ENCODE measurements at places on chromosomes 4 and X. TPM values are rescaled to one million over a fixed set of nuclear protein-coding genes. Genes with fewer than 3 reads are reported as not detected.
A peak's percentile ranks its signal among the peaks of the same experiment; 100 is the strongest.

GRCh38 chr4:20829617-20830357, 129.5 kb downstream of the PACRGL start:
- no peak for DNase-seq

- DNase-seq = no peak
Observed at GRCh38 chrX:75086731-75087195, 69.3 kb downstream of the ABCB7 start.

DNA sequence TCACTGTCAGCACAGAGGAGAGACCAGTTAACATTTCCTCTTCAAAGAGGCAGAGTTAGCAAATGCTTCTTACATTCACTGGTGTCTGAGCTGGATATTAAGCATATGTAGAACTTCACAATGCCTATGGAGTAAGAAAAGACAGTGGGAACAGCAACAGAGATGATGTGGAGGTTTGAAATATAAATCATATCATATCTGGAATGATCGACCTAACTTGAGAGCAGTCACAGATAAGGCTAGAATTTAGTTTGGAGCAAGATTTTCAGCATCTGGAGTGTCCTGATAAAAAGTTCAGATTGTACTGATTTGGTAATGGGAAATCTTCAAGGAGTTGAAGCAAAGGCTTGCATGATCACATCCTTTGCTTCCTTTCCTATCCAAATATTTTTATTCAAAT, 90.5 kb upstream of the ANKRD50 start:
- DNase-seq = no peak

DNA sequence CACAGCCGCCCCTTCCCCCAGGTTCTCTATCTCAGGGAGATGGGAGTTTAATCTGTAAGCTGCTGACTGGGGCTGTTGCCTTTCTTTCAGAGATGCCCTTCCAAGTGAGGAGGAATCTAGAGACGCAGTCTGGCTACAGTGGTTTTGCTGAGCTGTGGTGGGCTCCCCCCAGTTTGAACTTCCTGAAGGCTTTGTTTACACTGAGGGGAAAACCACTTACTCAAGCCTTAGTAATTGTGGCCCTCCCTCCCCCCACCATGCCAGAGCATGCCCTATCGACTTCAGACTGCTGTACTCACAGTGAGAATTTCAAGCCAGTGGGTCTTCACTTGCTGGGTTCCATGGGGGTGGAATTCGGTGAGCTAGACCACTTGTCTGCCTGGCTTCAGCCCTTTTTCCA, 131.3 kb downstream of the FAAH2 start:
- no peak for DNase-seq

DNA sequence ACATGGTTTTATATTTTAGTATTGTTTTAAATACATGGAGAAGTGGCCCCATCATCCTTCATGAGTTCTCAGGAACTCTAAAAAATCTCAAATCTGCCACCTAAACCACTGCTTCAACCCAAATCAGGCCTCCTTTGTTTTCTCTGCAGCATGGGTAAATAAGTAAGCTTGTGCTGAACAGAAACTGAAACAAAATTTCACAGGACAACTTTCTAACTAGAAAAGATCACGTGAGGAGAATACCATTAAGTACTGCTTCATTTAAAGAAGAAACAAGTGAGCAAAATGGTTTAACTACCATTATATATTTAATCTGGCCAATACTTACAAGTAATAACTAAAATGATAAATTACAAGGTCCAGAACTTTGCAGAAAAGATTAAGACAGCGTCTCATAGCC, 2.5 kb downstream of the ARAP2 start:
- no peak for DNase-seq

GRCh38 chr4:154464654-154465053, 26.9 kb downstream of the DCHS2 start:
- DNase-seq = no peak

DNA sequence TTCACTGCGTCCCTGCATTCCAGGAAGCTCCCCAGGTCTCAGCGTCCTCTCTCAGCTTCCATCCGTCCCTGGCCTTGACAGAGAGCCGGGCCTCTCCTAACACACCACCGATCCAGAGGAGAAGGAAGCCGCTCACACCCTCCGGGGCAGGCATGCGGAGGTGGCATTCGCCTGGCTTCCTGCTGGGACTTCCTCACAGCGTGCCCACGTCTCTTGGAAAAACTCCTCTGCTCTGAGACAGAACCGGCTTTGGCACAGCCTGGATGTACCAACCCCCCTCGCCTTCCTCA, 3.2 kb downstream of the CTAG2 start:
- no peak for DNase-seq

DNA sequence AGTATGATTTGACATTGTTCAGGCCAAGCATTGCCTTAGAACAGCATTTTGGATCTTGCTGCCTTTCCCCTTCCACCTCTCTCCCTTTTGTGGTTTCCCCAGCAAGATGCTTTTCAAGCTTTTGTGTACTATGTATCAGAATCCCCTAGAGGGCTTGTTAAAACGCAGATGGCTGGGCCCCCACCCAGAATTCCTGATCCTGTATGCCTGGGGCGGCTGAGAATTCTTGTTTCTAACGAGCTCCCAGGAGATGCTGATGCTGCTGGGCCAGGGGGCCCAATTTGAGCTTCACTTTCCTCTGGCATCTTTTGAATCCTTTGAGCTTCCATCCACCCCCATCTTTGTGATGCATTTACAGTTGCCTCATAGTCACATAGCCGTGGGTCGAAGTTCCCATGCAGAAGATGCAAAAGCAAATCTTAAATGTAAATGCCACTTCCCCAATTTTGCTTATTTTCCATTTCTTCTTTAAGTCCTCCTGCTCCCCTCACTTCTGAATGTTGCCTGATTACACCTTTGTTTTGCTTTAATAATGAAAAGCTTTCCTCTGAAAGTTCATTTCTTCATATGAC, 18.5 kb downstream of the HCCS start:
- no peak for DNase-seq

GRCh38 chrX:150581093-150581775, 12.8 kb downstream of the MTM1 start:
- DNase-seq = no peak

GRCh38 chrX:20437683-20438082, 171.0 kb upstream of the RPS6KA3 start:
- no peak for DNase-seq

- DNase-seq = no peak
Observed at GRCh38 chrX:34299451-34299967, 167.4 kb upstream of the FAM47A start.

- no peak for DNase-seq
Observed at GRCh38 chrX:154019633-154020528, at the start of gene IRAK1. Gene IRAK1, minus strand, starts transcription at chrX:154019902. Its CDS starts 90 bp downstream, at chrX:154019812.

DNA sequence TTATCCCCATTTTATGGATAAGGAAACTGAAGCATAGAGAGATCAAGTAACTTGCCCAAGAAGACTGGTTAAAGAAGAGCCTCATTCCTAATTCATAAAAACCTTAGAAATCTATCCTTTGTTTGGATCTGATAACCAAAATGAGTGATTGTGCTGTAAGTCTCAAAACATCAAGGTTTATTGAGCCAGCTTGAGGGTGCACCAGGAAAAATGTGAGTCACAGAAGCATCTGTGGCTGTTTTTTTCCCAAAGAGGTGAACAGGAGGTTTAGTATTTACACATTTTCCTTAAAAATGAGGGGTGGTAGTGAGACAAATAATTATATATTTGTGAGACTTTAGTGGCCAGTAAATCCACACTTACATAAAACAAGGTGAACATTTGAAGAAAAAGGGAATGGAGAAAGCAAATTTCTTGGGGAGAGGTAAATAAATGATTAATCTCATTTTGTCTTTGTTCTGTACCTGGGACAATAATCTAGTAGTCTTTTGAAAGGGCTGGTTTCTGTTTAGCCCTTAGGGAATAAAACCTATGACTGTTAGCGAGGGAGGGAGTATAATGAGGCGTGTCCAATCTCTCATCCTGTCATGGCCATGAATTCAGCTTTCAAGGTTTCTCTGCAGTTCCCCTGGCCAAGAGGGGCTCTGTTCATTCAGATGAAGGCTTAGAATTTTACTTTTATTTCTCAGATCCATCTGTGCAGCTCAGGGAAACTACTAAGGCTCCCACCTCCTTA, 12.2 kb upstream of the FMR1 start:
- no peak for DNase-seq

GRCh38 chrX:77743720-77744119, 42.3 kb downstream of the ATRX start:
- no peak for DNase-seq

DNA sequence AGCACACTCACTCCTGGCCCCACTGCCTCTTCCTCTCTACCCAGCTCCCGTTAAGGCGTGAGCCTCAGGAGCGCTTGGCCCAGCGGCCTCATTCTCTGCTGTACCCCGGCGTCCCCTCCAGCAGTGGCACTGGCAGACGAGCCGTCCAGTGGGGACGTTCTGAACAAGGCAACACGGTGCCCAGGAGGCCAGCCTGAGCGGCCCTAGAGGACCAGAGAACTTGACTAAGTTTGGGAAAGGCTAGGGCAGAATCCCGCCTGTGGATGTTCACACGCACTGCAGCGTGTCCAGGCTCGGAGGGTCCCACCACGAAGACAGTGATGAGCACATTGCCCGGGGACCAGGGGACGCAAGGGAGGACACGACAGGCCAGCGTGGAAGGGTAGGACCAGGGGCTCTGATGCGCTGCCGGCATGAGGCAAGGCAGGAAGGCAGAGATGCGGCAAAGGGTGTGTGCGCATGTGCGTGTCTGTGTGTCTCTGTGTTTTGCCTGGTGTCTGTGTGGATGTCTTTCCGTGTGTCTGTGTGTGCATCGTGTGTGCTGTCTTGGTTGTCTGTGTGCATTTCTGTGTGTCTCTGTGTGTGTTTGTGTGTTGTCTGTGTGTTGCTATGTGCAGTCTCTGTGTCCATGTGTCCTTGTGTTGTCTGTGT, 89.4 kb downstream of the ABLIM2 start:
- DNase-seq = no peak

GRCh38 chr4:182582245-182582644, 334.9 kb downstream of the DCTD start:
- DNase-seq = no peak

GRCh38 chrX:135497736-135498135, 22.7 kb upstream of the INTS6L start:
- no peak for DNase-seq

- DNase-seq = peak; percentile 59
Observed at GRCh38 chr4:78692822-78693170, 83.4 kb upstream of the BMP2K start.

TMPRSS11B gene
- not detected for total RNA-seq

FRMPD4 gene
- 1.2 TPM for total RNA-seq

BEND4 gene
- 0.04 TPM for total RNA-seq

IGFBP7 gene
- 898 TPM for total RNA-seq

MED28 gene
- total RNA-seq = 5.9 TPM

HTN1 gene
- total RNA-seq = not detected

NDST3 gene
- total RNA-seq = 0.15 TPM

PRKG2 gene
- total RNA-seq = 2.5 TPM

RASL11B gene
- 10.9 TPM for total RNA-seq

DMRTC1 gene
- total RNA-seq = not detected

Data from right atrium auricular region (tissue), 2 donors.